Camera-type eye (tissue), 1 donor: ENCODE measurements at places on chromosomes 3 and 15. TPM values are rescaled to one million over a fixed set of nuclear protein-coding genes. Genes with fewer than 3 reads are reported as not detected.

Gene NANOGP8
- total RNA-seq: not detected

Gene FEZF2
- total RNA-seq: 14.3 TPM

Gene ACP3
- 3.7 TPM for total RNA-seq

Gene ZIC4
- total RNA-seq: 5.5 TPM

Gene ADGRG7
- total RNA-seq: 0.22 TPM

Gene CLDN16
- 0.16 TPM for total RNA-seq

Gene SEMA6D
- total RNA-seq: 69.2 TPM

Gene CCR1
- total RNA-seq: 1.7 TPM

Gene ACAN
- 44.0 TPM for total RNA-seq

Gene ADIPOQ
- total RNA-seq: 1.4 TPM
